GM13976 (cell line): ENCODE measurements at places on chromosomes 13 and 19.

DNA sequence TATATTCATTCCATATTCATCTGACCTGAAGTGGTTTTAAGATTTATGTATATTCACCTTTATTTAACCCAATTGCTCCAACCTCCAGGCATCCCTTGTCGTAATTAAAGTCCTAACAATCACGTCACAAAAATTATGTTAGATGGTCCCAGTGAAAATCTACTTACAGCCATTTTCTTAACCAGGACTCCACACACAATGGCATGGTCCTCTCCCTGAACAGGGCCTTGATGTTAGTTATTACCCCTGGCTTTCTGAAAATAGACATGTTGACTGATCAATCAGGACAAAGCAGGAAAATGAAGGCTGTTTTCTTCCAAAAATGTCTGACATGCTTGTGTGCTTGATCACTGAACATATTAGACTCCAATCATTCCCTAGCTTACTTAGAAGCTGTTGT is 542.7 kb upstream of the SLITRK5 start:
- DNase-seq: no peak

DNA sequence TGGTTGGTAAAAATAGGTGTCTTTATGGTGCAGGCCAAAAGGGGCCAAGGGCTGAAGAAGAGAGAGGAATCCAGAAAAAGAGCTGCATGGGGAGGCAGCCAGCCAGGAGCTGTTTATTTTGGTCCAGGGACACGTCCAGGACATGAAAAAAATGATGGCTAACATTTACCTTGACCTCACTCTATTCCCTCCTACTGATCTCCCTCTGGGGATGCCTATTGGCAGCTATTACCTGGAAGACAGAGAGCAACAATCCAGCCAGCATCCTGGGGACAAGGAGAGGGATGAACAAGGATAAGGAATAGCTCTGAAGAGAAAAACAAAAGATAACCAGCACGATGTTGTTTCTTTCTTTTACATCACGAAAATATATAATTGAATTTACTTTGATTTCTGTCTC is 1599.6 kb downstream of the SLITRK5 start:
- DNase-seq: no peak

- DNase-seq: no peak
Observed at GRCh38 chr19:33621811-33622504, at the start of gene CHST8. CHST8 (plus strand) TSS chr19:33621953; CDS start chr19:33689262, 67,309 bp downstream.

DNA sequence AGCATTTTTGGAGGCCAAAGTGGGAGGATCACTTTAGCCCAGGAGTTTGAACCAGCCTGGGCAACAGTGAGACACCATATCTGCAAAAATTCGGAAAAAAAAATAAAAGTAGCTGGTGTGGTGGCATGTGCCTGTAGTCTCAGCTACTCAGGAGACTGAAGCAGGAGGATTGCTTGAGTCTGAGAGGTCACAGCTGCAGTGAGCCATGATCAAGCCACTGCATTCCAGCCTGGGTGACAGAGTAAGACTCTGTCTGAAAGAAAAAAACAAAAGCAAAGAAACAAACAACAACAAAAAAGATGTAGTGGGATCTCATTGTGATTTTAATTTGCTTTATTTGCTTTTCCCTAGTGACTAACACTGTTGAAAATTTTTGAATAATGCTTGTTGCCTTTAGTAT is 394.7 kb upstream of the KLHL1 start:
- DNase-seq: no peak
